ENCODE measurements at places on chromosomes 3 and 15.

DNA sequence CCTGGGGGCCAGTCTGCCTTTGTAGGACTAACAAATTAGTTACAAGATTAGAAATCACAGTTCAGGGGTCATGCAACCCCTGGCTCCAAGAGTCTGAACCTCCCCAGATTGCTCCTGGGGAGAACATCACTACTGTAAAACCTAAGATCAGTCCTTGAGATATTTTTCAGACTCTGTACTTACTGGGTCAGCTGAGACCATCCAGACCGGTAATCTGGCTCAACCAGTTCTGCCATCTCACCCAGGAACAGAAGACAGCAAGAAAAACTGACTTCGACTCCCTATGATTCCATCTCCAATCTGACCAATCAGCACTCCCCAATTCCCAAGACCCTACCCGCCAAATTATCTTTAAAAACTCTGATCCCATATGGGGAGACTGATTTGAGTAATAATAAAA is 47.5 kb downstream of the NMD3 start:
- no peak for DNase-seq

DNA sequence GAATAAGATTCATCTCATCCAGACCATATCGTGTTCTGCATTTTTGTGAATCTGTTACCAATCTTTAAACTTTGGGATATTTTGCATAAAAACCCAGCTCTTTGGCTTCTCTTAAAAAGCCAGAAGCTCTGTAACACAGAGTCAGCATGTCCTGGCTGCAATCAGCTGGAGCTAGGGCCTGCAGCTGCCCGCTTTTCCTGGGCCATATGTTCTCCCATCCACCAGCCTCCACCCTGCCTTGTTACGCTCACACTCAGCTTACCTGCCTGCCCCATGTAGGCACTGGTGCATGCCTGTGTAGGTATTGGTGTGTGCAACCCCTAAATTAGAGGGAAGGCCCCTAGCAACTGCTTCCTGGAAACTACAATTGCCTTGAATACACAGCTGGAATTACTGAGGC is 48.2 kb downstream of the CRYGS start:
- DNase-seq: no peak

DNA sequence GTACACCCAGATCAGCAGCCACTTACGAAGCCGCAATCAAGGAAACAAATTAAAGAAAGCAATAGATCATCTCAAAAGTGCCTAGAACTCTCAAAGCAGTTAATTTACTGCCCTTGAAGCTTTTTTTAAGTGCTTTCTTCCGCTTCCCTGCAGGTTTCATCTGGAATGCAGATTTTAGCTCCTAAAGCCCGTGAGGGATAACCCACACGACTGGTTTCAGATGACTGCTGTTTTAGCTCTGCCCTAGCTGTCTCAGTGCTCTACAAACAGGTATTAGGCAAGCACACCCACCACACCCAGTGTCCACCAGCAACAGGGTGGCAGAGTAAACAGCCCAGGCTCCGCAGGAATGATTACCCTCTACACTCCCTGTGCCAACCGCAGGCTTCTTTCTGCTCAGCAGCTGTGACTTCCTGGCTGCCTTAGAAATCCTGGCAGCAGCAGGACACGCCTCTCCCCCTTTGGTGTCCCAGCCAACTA is 126.0 kb downstream of the FMN1 start:
- DNase-seq: peak; percentile 63

DNA sequence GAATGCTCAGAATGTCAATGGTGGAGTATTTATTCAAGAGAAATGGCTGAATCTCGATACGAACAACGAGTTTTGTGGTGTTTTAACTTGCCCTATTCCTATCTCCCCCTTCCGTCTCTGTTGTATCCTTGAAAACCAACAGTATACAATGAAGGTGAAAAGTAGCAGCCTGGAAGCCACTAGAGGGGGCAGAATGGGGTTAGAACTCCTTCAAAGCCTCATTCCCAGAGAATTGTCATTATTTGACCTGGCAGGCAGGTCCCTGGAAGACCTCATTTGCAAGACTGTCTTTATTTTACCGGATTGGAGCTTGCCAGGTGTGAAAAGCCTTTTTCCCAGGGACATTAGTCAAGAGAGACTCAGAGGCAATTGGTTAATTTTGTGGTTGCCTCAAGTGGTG is 139.4 kb downstream of the LRRC28 start:
- DNase-seq: no peak

Data from fibroblast of skin of back (primary cell).